GM12864 (cell line): ENCODE measurements at places on chromosomes 4 and X.

GRCh38 chrX:21255032-21255618 lies 119.1 kb upstream of the CNKSR2 start:
- DNase-seq, result no peak

DNA sequence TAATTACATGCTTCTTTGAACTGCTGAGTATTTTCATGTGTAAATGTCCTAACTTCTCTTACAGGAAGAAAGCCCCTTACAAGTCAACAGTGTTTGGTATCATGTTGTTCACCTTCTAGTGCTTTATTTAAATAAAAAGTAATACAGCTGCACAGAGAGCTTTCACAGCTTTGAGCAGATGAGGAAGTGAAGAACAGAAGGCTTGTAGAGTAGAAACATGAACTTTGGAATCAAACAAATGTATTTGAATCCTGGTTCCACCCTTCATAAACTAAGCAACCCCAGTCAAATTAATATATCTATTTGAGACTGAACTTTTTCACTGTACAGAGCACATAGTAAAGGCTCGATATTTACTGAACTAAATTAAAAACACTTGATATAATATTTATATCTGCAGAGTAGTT lies 120.5 kb downstream of the CAMK2D start:
- peak; percentile 57 for DNase-seq

DNA sequence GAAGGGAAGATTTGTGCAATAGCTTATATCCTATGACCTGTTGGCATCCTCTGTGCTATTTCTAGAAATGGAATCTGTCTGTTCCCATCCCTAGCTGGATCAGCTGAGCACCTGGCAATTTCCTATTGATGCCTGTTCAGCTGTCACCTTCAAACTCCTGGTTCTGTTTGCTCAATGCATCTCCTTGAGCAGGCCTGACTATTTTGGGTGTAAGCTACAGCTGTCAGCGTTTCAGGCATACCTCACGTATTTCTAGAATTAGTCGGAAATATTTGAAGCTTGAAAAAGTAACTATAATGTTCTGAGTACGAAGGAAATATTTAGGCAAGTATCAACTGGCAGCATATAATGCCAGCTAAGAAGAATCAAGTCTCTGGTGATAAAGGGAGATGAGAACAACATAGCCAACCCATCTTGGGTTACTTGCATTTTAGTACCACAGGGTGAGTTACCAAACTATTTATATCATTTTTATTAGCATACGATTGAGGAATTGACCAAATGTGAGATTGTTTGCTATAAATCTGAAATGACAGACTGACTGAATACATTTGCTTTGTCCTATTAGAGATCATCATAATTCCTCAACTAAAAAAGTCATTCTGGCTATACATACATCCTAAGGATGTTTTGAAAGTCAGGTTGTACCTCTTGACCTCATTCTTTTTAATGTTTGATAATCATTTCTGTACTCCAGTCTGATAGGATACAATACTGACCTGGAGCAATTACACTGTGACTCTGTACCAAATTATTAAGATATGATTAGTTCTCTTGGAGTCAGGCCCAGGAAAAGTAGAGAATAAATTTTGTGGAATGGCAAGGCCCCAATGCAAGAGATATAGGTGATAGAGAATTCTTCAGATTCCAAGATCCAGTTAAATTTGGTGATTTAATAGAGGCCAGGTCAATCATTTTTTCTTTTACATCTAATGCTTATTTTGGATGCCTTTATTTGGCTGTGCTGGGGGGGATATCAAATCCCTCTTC lies 36.4 kb upstream of the PLAC1 start:
- DNase-seq, result no peak

- no peak for DNase-seq
These were observed 90.8 kb downstream of the AFF1 start for GRCh38 chr4:87025614-87026041.

DNA sequence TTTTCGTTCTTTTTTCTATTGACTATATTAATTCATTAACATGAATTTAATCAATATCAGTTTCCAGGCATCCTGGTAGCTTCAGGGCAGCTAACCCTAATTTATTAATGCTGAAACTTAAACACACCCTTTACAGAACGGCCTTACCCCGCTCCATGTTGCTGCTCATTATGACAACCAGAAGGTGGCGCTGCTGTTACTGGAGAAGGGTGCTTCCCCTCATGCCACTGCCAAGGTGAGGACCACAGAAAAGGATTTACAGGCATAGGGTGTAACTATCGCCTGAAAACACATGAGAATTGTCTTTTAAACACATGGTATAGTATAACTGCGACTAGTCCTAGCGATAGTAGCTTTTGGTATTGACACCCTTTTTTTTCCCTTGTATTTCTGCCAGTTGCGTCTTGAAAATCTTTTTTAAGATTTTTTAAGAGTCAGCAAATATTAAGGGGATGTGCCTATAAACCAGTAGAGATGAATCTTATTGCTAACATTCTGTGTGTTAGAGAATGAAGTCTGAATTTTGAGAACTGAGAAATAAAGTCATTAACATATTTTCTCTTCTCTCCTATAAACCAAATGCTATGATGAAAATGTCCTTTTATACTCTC lies 229.0 kb downstream of the ANK2 start:
- peak; percentile 27 for DNase-seq

GRCh38 chrX:124256216-124256615 lies 76.2 kb upstream of the TEX13D start:
- DNase-seq, result no peak

GRCh38 chr4:141375855-141376254 lies 155.2 kb downstream of the ZNF330 start:
- no peak for DNase-seq

DNA sequence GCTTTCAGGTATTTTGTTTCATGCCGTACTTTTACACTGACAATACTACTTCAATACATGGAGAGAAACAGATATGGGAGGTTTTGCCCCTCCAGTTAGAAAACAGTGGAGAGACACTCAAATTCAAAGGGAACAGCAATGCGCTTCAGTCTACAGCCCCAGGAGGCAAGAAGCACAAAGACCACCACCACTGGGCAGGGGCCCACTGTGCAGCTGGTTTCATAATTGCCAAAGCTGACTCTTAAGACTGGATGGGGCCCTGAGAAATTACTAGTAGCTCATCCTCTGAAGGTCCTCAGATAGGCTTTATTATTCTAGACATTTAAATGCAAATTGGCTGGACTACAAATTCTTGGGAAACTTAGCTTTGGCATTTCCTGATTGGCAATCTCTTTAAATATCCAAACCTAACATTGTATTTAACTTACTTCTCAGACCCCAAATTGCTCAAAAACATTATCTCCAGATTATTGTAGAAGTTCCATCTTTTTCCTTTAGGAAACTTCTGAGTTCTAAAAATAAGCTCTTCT lies 85.9 kb upstream of the GPR34 start:
- no peak for DNase-seq

- DNase-seq, result no peak
These were observed 843 bp downstream of the RPL34 start for GRCh38 chr4:108620933-108621905.

- DNase-seq, result no peak
These were observed 61.4 kb upstream of the LGI2 start for GRCh38 chr4:25092139-25092538.

GRCh38 chrX:15349046-15349445 lies 13.7 kb upstream of the PIGA start:
- no peak for DNase-seq

DNA sequence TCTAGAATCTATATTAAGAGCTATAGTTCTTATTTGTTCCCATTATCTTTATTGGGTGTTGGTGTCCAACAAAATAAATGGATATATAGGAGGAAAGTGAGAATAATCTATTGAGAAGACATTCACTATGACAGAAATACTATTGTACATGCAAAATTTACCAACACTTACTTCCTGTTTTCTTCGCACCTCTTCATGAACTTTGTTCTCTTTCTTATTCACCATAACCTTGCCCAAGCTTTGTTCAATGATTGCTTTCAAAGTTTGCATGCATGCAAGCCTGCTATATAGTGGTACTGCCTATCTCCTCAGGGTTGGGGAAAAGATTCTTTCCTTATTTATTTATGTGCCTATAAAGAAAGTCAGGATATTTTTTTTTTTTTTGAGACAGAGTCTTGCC lies 176.4 kb upstream of the JADE1 start:
- DNase-seq, result no peak

DNA sequence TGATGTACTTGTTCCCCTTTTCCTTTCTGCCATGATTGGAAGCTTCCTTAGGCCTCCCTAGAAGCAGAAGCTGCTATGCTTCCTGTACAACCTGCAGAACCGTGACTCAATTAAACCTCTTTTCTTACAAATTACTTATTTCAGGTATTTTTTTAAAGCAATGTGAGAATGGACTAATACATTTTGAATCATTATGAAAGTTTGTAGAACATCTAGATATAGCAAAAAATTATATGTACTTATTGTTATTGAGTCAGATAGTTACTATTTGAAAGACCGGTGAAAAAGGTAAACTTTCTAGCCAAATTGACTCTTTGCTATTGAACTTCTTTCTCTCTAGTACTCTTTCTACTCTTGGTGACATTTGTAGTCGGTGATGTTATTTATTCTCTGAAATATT lies 777.3 kb upstream of the GALNTL6 start:
- DNase-seq, result no peak

DNA sequence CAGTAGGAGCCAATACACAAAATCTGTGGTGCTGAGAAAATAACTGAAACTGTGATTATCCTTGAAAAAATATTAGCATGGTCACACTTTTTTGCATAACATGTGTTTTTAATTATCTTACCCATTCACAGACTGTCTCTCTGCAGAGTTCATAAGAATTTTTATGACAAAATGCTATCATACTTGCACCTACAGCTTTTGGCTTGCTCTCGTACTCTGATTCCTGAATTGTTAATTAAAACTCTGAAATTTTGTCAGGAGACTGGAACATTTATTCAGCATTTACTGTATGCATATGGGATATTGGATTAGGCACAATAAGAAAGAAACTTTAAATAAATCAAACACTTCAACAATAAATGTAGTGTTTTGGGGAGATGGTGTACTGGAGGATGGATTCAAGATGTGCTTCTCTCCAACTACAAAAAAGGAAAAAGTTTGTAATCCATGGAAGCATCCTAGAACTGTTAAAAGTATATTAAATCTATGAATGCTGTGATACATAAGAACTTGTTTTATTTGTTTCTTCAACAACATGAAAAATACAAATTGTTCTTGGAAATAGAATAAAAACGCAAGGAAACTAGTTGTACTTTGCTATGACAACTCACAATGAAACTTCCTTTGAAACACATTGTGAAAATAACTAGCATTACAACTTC lies 260.5 kb downstream of the SPATA18 start:
- DNase-seq, result no peak

- DNase-seq, result no peak
These were observed 80.3 kb upstream of the GATB start for GRCh38 chr4:151841107-151841506.

- DNase-seq, result no peak
These were observed 13.9 kb upstream of the MAD2L1 start for GRCh38 chr4:120080533-120080932.

DNA sequence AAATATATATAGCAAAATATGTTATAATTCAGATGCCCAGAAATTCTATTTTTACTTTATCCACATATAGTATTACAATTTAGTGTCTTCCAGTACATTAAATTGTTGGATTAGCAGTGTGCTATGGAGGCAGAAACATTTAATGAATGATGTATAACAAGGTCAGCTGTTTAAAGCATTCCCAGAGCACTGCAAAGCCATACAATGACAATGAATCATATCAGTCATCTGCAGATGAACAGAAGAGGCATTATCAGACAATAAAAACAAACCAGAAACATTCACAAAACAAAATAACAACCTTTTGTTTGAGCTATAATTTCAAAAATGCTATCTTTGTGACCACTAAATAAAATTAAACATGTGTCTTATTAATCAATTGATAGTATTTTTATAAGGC lies 524.2 kb downstream of the FAT4 start:
- DNase-seq, result no peak

DNA sequence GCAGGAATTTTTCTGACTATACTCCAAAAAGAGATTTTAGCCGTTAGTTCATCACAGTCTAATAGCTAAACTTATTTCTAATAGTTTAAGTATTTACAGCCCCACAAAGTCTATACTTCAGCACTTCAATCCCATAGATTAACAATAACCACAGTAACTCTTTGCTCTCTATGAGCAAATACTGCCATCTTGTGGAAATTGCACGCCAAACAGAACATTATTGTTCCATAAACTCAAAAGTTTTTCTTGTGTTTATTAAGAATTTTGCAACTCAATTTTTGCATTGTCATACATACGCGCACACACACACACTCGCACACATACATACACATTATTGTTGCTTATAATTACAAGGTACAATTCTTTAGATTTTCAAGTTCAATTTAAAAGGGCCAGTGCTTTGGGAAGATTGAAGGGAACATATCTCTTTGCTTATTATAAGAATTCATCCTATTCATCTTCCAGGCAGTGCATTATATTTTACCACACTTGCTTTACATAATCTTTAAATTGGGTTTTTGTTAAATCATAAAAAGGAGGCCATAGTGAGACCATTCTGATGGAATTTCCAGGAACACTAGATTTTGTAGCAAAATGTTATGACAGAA lies 63.8 kb upstream of the ATOH1 start:
- no peak for DNase-seq

DNA sequence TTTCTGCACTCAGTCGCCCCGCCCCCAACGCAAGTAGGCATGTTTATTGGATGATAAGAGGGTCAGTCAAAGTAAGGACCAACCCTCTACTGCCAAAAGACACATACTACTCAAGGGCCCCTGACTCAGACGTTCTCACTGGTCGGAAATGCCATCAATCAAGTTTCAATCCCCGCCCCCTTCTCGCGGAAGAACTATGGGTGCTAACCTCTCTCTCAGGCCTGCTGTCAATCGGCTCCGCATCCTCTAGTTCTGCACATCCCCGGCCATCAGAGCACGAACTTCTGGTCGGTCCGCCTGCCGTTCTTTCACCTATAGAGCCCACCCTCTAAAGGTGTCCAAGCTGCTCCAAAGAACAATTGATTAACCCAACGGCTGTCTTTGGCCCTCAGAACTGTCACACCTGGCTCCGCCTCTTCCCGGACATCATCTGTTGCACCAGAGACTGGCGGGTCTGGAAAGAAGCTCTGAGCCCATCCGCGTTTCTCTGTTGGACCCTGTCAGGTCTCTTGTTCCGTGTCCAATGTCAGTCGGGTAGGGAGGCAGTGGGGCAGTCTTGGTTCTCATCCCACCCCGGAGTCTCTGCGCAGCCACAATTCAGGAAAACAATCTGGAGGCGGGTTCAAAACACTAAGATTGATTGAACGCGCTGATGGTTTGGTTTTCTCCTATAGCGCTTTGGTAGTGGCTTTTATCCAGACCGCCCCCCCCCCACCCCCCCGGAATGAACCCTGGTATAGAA lies 15.2 kb downstream of the NDUFB11 start:
- peak; percentile 90 for DNase-seq

DNA sequence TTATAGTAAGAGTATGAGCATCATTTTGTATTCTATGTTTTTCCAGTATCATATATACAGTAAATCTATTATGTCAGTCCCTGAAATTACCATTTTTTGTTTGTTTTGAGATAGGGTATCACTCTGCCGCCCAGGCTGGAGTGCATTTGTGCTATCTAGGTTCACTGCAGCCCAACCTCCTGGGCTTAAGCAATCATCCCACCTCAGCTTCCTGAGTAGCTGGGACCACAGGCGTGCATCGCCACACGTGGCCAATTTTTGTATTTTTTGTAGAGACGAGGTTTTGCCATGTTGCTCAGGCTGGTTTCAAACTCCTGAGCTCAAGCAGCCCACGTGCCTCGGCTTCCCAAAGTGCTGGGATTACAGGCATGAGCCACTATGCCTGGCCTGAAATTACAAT lies 85.6 kb downstream of the ZNF330 start:
- DNase-seq, result no peak

- DNase-seq, result peak; percentile 40
These were observed 168.3 kb downstream of the SPRY1 start for GRCh38 chr4:123564758-123565346.

GRCh38 chrX:15903186-15903681 lies 48.6 kb upstream of the AP1S2 start:
- peak; percentile 78 for DNase-seq
